Prostate gland (tissue), 2 donors: ENCODE measurements at places on chromosomes 3 and 15.
A peak's percentile ranks its signal among the peaks of the same experiment; 100 is the strongest.

DNA sequence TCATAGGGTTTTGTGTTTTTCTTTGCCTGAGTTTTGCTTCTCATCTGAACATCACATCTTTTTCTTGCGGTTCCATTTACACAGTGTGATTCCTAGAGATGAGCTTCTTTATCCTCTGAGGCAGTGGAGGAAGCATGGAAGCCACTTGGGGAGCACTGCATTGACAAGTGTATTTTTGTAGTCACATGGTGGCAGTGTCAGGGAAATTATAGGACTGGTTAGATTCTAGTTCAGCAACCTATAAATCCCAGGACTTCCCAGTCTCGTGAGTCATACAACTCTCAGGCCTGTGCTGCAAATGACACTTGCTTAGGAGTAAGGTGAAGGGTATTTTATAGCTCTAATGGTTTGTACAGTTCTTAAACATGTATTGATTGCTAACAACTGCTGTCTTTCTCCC, 58.4 kb downstream of the RBM6 start:
- peak; percentile 57 for DNase-seq

DNA sequence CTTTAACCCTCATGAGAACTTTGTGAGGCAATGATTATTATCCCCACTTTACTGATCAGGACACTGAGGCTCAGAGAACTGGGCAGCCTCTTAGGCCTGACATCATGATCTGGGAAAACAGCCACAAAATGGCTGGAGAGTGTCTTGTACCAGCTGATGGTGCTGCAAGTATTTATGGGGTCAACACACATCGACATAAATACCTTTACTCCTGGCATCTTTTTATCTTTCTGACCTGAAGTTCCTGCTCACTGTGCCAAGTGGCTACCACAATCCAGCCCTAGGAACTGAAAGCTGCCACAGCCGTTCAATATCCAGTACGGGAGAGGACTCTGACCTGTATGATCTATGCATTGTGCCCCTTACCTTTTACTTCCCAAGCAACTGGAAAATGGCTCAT, 29.2 kb upstream of the MUC13 start:
- no peak for DNase-seq

GRCh38 chr15:101161656-101162055, 90.2 kb downstream of the CHSY1 start:
- no peak for DNase-seq

DNA sequence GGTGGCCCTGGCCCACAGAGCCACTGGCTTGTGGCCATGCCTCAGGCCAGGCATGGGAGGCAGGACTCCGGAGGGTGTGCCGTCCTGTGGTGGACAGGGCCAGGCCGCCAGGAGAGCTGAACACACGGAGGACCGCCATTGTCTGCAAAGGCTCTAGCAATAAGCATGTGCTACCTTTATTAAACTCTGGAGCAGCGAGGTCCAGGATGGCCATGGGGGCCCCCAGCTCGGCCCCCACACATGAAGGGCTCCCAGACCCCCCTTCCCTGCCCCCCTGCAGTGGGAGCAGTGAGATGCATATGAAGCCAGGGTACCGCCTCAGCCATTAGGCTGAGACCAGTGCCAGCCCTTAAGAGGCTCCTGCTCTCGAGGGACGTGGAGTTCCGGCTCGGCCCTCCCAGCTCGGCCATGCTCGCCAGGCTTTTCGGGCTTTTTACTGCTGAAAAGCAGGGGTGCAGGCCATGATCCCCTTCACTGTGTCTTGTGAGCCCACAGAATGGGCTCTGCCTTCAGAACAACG, 2.7 kb downstream of the AMIGO3 start:
- DNase-seq, result no peak

- DNase-seq, result no peak
Observed at GRCh38 chr3:14521611-14522010, 18.5 kb downstream of the GRIP2 start.

GRCh38 chr15:77542491-77543001, 90.2 kb downstream of the LINGO1 start:
- DNase-seq, result no peak

GRCh38 chr3:53884623-53885022, 2.7 kb upstream of the ACTR8 start:
- no peak for DNase-seq

- no peak for DNase-seq
Observed at GRCh38 chr3:43998370-43998835, 243.3 kb upstream of the TOPAZ1 start.

DNA sequence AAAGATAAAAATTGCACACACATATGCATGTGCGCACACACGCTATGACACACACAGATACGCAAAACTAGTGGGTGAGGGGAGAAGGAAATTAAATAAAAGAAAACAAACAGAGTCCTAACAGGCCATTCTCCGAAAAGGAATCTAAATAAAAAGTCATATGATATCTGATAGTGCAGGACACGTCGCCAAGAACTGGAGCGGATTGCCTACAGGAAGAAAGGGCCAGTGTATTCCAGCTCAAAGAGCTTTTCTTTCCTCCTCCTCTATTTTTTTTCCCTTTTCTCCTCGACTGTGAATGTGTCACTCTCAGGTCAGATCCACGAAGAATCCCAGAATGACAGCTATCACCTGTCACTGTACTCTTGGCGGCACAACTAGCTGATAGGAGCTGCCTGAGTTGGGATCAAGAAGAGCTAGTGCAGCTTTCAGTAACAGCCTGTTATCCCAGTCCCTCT, 157.8 kb downstream of the TIGIT start:
- DNase-seq, result peak; percentile 78

GRCh38 chr3:145953316-145953715, 207.7 kb downstream of the PLOD2 start:
- DNase-seq, result no peak

DNA sequence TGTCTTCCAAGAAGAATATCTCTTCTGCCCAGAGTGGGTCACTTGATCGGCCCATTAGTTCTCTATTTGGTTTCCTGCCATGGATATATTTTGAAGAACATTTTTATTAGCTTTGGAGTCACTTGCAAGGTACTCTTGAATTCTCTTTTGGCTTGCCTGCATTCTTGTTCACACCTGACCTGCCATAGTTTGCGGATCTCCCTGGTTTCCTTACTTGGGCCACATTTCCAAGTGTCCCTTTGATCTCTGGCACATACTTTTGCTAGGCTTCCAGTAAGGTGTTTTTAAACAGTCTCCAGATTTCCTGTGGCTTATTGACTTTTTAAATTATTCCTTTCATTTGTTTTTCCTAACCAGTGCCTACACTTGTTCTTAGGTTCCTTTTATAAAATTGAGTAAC, 488.5 kb upstream of the MDFIC2 start:
- peak; percentile 24 for DNase-seq

DNA sequence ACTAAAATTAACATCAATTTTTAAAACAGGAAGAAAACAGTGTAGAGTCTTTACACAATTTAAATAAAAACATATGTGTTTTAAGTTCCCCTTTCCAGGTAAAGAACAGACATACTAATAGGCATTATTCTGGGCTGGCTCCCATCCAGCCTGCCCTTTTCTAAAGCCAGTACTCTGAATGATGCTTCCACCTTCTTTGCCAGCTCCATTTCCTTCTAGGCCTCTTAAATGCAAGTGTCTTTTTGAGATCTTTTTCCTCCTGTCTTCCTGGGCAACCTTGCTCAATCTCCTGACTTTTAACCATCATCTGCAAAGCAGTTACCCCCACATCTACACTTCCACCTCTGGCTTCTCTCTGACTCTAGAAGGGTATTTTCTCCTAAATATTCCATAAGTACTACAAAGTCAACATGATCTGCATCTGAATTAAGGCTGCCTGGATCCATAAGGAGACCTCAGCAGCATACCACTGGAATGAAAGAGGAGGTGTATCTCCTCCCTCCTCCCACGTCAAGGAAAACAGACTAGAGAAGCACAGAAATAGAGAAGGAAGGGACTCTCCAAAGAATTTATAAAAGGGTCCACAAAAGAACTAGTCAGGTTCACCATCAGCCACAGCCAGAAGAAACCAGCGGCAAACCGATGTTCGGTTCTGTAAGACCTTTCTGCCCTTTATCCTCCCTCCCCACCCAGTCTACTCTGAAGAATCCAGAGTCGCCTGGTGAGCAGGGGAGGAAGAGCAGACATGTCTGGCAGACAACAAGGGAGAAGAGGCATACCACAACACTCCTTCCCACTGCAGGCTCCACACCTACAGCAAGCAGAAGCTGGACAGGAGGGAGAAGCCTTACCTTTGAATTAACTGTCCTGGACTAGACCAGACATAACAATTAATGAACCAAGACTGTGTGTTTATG, 47.1 kb downstream of the GOLIM4 start:
- no peak for DNase-seq

- no peak for DNase-seq
Observed at GRCh38 chr15:85407421-85408269, 27.2 kb downstream of the AKAP13 start.

DNA sequence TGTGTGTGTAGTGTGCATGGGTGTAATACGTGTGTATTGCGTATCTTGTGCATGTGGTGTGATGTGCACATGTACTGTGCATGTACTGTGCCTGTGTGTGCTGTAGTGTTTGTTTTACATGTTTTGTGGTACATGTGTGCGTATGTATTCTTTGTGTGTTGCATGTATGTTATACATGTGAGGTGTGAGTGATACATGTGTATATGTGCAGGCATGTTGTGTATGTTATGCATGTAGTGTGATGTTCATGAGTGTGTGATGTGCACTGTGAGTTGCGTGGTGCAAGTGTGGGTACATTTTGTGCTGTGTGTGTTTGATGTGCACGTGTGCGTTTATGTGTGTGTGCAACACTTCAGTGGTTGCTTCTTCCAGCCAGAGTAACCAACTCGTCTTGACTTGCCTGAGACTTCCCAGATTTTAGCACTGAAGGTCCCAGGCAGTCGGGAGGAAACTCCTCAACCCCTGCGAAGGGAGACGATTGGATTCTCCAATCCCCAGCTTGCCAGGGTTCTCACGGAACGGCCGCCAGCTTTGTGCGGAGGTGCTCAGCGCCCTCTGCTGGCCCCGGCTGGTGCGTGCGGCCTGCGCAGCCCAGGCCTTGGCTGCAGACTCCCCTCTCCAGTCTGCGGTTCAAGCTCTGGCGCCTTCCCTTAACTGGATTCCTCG, 3.6 kb downstream of the GALNT15 start:
- peak; percentile 61 for DNase-seq

- no peak for DNase-seq
Observed at GRCh38 chr15:42604894-42605744, 29.7 kb downstream of the STARD9 start.

DNA sequence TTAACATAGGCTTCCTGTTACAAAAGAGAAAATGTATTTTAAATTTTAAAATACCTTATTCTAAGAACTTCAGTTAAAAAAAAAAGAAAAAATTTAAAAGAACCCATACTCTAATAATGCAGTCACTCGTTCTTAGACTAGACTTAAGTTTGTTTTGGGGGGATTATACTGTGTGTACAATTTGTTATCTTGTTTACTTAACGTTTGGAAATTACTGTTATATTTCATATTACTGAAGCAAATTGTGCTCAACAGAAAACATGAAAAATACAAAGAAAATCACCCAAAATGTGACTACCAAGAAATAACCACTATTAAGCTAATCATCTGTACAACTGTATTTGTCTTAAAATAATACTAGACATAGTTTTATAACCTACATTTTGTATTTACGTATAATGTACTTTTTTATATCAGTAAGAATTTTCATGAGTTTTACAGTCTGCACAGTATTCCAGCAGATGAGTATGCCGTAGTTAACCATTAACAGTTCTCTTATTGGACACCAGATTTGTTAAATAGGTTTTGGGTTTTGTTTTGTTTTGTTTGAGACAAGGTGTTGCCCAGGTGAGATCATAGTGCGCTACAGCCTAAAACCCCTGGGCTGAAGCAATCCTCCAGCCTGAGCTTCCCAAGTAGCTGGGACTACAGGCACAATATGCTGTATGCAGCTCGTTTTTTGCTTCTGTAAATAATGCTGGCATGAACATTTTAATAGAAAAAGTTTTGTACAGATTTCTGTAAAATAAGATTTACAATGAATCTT, 88.8 kb upstream of the CHD2 start:
- DNase-seq, result peak; percentile 41

DNA sequence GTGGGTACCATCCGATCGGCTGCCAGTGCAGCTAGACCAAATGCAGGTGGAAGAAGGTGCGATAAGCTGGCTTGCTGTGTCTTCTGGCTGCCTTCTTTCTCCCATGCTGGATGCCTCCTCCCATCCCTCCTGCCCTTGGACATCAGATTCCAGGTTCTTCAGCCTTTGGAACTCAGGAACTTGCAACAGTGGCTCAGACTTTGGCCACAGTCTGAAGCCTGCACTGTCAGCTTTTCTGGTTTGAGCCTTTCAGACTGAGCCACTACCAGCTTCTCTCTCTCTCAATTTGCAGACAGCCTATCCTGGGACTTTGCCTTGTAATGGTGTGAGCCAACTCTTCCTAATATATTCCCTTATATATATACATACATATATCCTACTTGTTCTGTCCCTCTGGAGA, 485.5 kb downstream of the FHIT start:
- no peak for DNase-seq

DNA sequence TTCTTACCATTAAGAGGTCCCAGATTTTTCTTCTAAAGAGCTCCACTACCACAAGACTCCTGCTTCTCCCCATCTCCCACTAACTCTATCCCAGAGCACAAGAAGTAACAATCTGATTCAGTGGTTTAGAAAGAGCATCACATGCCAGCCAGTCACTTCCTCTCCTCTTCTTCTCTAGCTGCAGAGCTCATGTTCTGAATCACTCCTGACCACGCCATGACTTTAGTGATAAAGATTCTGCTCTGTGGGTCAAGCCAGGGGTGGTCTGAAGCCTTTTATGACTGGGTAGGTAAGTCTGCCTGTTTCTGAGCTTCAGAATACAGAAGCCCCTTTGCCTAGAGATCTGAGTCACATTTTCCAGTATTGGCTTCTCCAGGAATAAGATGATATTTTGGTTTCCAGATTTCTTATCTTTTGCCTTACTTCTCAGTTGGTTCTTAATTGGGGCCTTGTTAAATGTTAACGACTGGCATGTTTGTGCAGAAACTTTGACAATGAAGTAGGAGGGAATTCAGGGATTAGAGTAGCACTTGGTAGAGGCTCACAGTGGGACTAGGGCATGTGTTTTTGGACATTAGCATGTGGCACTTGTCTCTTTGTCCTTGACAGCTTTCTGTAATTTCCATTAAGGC, 27.6 kb upstream of the ADAMTSL3 start:
- no peak for DNase-seq

DNA sequence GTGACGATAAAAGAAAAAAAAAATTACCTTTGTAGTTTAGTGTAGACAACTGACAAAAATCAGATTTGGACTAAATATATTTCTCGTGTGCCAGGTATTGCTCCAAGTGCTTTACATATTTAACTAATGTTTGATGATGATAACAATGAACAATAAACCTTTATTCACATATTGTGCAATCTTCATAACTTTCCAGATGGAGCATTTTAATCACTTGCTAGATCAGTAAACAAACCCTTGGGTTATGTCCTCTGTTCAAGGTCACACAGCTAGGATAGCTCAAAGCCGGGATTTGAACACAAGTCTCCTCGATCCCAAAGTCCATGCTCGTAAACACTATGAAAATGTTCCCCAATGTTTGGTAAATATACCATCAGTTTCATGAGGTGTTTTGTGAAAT, 14.5 kb downstream of the NCEH1 start:
- no peak for DNase-seq

GRCh38 chr15:31811641-31812040, 218.7 kb upstream of the CHRNA7 start:
- no peak for DNase-seq

GRCh38 chr3:4174791-4175190, 128.4 kb upstream of the SETMAR start:
- no peak for DNase-seq

GRCh38 chr3:174168026-174168425, 691.1 kb upstream of the NAALADL2 start:
- no peak for DNase-seq
